ENCODE measurements at places on chromosomes 2 and 18. TPM values are rescaled to one million over a fixed set of nuclear protein-coding genes. Genes with fewer than 3 reads are reported as not detected.

Gene SLC9A4
- total RNA-seq = not detected

DNA sequence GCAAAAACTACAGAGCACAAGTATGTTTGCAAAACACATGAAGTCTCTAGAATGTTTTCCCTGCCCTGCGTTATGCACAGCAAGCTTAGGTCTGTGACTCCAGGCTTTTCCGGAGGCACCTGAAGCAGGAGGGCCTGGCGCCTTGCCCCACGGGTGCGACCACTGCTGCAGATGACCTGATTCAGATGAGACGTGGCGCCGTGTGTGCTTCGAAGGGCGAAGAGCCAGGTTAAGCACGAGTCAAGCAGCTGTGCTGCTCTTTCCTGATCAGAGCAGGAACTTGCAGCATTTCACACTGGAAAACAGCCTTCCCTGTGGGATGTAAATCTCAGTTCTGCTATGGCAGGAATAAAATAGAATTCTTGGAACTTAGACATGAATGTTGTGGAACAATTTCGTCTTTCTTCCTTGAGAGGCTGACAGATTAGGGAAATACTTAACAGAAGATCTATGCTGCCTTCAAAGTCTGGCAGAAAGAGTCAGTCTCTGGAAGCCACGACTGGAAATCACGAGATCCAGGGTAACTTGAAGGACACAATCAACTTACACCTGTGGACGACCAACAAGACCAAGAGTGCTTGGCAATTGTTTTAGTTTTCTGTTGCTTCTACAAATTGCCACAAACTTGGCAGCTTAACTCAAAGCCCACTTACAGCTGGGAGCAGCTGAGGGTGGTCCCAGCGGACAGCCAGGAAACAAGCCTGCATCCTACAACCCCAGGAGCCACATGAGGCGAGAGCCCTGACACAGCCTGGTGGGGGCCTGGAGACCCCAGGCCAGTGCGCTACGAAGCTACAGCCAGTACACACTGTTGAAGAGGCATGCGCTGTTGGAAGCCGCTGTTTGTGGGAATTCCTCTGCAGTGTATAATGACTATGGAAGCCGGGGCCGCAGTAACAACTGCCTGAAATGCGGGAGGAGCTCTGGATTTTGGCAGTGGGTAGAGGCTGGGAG is 42.9 kb downstream of the EIPR1 start:
- no peak for ATAC-seq

GRCh38 chr2:96550787-96551604 is 14.4 kb downstream of the ARID5A start:
- ATAC-seq = no peak

GRCh38 chr2:232533944-232534710 is 5.4 kb upstream of the CHRNG start:
- peak; percentile 12 for ATAC-seq

Data from gastroesophageal sphincter (tissue), 4 donors.